ENCODE measurements at places on chromosomes 4 and X. TPM values are rescaled to one million over a fixed set of nuclear protein-coding genes. Genes with fewer than 3 reads are reported as not detected.

CXCL3 gene
- total RNA-seq = 0.28 TPM

BMX gene
- total RNA-seq = 1.0 TPM

AFAP1 gene
- total RNA-seq = 5.5 TPM

CFAP97 gene
- total RNA-seq = 23.7 TPM

TBC1D8B gene
- total RNA-seq = 2.9 TPM

CLCN5 gene
- total RNA-seq = 5.8 TPM

TACR3 gene
- total RNA-seq = not detected

CT45A1 gene
- not detected for total RNA-seq

FABP2 gene
- total RNA-seq = not detected

P2RY8 gene
- 0.52 TPM for total RNA-seq

LRRC66 gene
- total RNA-seq = 0.12 TPM

ENPEP gene
- 0.40 TPM for total RNA-seq

SLITRK4 gene
- total RNA-seq = 0.32 TPM

HS3ST1 gene
- 18.7 TPM for total RNA-seq

PNMA3 gene
- 0.08 TPM for total RNA-seq

REPS2 gene
- total RNA-seq = 0.88 TPM

IGFBP7 gene
- 40.9 TPM for total RNA-seq

GRIA2 gene
- not detected for total RNA-seq

IL3RA gene
- total RNA-seq = 1.2 TPM

NHS gene
- total RNA-seq = 2.5 TPM
